ENCODE measurements at places on chromosomes 4 and X.

DNA sequence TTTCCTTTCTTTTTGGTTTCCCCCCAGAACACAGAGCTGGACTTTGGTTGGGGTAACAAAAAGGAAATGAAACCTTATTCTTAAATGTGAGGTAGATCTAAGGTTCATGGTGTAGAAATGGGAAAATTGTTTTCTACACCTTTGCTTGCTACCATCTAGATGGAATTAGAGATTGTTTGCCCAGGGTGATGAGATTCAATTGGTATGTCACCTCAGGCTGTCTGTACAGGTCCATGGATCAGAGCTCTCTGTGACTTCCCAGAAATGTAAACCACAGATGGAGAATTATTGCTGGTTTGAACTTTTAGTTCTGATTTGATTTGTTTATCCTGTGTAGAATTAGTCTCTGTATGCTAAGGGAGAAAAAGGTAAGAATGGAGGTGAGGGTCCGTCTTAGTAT is 146.7 kb downstream of the PCDH7 start:
- no peak for DNase-seq

- no peak for DNase-seq
Observed at GRCh38 chr4:153486281-153487151, 20.4 kb downstream of the TMEM131L start.

GRCh38 chr4:101398807-101399206 is 51.5 kb upstream of the PPP3CA start:
- no peak for DNase-seq

DNA sequence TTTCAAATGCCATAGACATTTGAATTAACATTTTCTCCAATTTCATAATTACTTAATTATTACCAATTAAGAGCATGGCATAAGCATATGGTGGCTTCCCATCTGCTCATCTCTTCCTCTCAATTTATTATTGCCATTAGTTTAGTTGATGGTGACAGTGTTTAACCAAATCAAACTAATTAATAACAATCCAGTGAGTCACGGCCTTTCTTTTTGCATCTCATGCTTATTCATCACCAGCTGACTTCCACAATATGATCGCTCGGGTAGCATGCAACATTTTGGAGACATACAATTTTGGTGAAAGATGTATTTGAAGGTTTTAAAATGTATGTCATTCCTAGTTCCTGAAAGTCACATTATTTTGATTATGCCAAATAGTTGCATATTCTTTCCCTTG is 172.8 kb upstream of the TACR3 start:
- DNase-seq: no peak

- no peak for DNase-seq
Observed at GRCh38 chrX:30971774-30972603, 82.9 kb upstream of the TAB3 start.

- DNase-seq: no peak
Observed at GRCh38 chrX:119492463-119492862, 24.2 kb downstream of the SLC25A5 start.

DNA sequence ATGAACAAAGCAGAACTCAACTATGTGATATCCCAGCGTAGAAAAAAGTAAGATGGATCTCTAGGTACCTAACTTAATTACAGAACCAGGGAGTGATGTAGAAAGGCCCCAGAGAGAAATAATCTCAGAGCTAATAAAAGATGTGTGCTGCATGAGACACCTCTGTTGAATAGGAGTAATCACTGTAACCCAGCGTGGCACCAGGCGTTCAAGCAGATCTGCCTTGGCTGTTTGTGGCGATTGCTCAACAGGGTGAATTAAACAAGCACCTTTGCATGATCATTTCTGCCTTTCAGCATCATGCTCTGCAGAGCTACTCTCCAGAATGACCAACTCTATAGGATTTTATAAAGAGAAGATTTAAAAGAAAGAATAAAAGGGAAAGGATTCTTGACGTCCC is 81.7 kb upstream of the KCNIP4 start:
- DNase-seq: no peak

DNA sequence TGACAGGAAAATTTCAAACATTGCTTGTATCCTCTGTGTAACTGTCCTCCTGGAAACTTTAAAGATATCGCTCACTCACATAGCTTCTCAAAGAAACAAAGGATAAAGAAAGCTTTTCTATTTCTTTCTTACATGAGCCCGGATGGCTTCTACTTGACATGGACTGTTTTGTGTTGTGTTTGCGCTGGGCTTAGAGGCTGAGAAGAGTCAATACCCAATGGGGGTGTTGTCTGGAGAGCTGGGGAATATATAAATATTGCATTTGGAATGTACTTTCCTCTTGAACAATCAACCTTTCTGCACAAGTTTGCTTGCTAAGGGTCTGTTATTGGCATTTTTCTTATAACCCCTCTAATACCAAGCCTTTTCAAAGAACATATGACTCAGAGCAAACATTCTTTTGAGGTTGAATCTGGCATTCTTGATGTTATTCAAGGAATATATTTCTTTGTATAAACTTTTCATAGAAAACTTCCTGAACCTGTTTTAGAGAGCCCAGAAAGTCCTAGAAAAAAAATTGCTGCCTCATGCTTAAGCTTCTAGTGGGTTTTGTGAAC is 331.9 kb downstream of the PACRGL start:
- no peak for DNase-seq

DNA sequence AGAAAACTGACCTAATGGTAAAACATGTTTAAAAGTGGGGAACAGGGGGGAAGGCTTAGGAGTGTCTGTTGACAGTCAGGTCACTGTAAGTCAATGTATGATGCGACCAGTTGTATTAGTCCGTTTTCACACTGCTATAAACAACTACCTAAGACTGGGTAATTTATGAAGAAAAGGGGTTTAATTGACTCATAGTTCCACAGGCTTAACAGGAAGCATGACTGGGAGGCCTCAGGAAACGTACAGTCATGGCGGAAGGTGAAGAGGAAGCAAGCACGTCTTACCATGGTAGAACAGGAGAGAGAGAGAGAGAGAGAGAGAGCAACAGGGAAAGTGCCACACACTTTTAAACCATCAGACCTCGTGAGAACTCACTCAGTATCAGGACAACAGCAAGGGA is 13.0 kb upstream of the PLAC1 start:
- DNase-seq: no peak

DNA sequence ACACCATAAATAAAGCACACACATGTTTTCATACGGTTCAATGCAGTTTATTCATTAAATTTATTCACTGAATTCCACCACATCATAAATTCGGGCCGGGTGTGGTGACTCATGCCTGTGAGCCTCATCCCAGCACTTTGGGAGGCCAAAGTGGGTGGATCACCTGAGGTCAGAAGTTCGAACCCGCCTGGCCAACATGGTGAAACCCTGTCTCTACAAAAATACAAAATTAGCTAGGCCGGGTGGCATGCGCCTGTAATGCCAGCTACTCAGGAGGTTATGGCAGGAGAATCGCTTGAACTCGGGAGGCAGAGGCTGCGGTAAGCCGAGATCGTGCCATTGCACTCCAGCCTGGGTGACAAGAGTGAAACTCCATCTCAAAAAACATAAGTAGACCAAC is 131.6 kb downstream of the PDS5A start:
- no peak for DNase-seq

GRCh38 chrX:97267396-97268181 is 383.9 kb downstream of the RPA4 start:
- no peak for DNase-seq

DNA sequence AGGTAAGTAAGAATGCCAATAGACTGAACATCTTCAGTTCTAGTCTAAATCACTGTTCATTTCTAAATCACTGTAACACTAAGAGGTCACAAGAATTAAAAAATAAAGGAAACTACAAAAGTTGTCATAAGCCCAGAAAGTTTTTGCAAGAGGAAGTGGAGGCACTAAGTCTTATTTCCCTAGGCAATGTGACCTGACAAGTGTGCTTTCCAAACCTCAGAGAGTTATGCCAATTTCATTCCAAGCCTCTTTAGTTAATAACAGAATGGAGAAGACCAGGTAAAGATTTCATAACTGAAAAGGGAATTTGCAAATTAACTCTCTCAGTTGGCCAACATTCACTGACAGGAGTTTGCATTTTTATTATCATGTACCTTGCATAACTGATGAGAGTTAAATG is 40.5 kb downstream of the BBS12 start:
- no peak for DNase-seq

- DNase-seq: no peak
Observed at GRCh38 chrX:125089761-125090445, 229.8 kb upstream of the TEX13C start.

DNA sequence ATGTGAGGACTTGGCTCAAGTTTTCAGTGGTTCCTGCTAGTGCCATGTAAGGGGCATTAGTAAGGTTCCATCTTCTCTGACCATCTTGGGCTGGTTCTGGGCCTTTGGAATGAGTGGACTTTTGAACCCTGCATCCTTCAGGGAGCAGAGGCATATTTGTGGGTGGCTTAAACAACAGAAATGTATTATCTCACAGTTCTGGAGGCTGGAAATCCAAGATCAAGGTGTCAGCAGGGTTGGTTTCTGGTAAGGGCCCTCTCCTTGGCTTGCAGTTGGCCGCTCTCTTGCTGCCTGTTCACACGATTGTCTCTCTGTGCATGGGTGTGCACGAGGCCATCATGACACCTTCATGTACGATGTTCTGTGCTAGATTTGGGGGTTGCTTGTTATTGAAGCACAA is 21.3 kb downstream of the CCKAR start:
- no peak for DNase-seq

GRCh38 chrX:97168646-97169045 is 284.9 kb downstream of the RPA4 start:
- DNase-seq: no peak

GRCh38 chr4:127182687-127183086 is 450.1 kb upstream of the INTU start:
- no peak for DNase-seq

GRCh38 chr4:151857368-151857767 is 96.6 kb upstream of the GATB start:
- DNase-seq: no peak

- no peak for DNase-seq
Observed at GRCh38 chrX:67726018-67726417, 182.2 kb downstream of the AR start.

GRCh38 chr4:169079942-169080827 is 70.1 kb upstream of the CBR4 start:
- no peak for DNase-seq

Data from effector memory CD4-positive, alpha-beta T cell (primary cell).